ENCODE measurements at places on chromosomes 1 and 21. TPM values are rescaled to one million over a fixed set of nuclear protein-coding genes. Genes with fewer than 3 reads are reported as not detected.
A peak's percentile ranks its signal among the peaks of the same experiment; 100 is the strongest.

DNA sequence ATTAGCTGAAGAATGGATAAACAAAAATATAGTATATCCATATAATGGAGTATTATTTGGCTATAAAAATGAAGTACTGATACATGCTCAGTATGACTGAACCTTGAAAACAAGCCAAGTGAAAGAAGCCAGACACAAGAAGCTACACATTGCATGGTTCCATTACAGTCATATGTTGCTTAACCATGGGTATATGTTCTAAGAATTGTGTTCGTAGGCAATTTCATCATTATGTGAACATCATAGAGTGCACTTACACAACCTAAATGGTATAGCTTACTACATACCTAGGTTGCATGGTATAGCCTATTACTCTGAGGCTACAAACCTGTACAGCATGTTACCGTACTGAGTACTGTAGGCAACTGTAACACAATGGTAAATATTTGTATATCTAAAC lies 28.6 kb upstream of the FCAMR start:
- DNase-seq: no peak

DNA sequence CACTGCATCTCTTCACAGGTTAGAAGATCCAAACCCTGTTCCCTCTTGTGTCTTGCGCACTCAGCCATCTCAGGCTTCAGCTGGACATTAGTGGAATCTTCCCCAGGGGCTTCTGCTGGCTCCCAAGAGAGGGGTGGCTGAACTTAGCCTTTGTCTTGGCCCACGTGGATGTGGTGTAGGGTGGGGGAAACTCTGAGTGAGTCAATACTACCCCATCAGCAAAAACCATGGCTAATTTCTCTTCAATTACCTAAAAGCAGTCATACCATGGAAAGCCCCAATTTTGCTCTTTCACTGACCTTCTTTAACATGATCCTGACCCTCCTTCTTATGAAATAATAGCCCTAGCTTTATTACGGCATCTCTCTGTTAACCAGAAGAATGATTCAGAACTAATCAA lies 72.5 kb upstream of the RAB3GAP2 start:
- DNase-seq: no peak

DNA sequence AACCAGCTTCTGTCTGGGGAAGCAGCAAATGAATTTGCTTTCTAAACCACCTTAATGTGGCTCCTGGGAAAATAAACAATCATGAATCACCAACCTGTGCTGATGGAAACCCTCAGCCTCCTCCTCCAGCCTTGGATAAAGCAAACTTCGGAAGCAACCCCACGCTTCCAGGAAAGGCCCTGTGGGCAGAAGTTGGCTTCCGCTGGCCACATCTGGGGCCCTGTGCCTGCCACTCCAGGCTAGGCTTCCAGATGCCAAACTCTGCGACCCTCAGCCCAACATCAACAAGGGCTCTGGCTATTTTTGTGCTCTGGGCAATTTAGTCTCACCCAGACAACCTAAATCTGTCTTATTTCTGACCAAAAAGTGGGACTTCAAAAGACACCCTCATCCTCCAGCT lies 6.2 kb upstream of the OXCT2 start:
- peak; percentile 36 for DNase-seq

DNA sequence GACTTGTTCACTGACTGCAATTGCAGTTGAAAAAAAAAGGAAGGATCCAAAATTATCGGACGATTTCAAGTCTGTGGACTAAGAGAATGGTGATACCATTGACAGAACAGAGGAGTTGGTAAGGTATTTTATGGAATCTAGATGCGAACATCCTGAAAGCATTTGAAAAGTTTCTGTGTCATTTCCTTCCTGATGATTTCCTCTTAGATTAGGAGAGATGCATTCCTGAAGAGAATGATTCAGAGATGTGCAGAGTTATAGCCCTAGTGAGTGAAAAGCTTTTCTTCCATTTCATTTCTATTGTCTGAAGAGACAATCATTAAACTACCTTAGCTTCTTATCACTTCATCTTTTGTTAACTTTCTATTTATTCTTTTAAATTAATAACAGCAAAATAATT lies 200.0 kb downstream of the KCNK2 start:
- no peak for DNase-seq

GRCh38 chr1:177953549-177953948 lies 16.3 kb downstream of the SEC16B start:
- no peak for DNase-seq

- DNase-seq: no peak
These were observed at the start of gene AMIGO1 for GRCh38 chr1:109509176-109510134. Gene AMIGO1 (minus strand): TSS chr1:109509727. CDS start chr1:109508912, 815 bp downstream.

DNA sequence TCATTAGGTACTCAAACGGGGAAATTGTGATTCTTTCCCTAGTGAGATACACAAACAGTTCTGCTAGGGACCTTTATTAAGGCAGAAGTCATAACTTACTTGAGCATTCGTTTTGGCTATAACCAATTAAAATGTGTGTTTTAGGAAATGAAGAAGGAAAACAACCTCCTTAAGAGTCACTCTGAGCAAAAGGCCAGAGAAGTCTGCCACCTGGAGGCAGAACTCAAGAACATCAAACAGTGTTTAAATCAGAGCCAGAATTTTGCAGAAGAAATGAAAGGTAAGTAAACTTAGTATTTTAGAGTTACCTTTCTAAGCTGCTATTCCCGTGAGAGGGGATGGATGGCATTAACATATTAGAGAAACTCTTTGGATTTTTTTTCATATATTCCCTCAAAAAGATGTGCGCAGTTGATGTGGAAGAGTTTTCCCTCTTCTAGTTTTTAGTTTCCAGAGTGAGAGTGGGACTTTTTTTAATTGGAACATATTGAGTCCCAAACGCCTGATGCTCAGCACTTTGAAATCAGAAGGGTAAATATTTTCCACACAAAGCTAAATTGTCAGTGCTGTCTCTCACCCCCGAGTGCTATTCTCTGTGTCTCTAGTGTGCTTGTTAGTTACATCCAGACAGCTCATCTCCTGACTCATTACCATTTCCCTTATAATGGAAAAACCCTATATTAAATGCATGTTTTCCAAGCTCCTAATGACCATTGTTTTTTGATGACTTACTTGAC lies 34.9 kb downstream of the CENPF start:
- peak; percentile 28 for DNase-seq

DNA sequence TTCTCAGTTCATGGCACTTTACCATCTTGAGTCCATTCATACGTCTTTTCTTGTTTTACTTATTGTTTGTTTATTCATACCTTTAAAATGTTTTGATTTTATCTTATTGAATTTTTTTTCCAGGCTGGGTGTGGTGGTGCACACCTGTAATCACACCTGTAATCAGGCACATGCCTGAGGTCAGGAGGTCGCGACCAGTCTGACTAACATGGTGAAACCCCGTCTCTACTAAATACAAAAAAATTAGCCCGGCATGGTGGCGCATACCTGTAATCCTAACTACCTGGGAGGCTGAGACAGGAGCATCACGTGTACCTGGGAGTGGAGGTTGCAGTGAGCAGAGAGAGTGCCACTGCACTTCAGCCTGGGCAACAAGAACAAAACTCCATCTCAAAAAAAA lies 104.1 kb upstream of the MROH9 start:
- no peak for DNase-seq

- DNase-seq: peak; percentile 93
These were observed 37.5 kb downstream of the SPAG17 start for GRCh38 chr1:118147522-118147921.

GRCh38 chr1:108556499-108556898 lies 3.4 kb upstream of the EEIG2 start:
- DNase-seq: peak; percentile 49

- DNase-seq: peak; percentile 84
These were observed 1.7 kb upstream of the GLIS1 start for GRCh38 chr1:53740621-53741105.

DNA sequence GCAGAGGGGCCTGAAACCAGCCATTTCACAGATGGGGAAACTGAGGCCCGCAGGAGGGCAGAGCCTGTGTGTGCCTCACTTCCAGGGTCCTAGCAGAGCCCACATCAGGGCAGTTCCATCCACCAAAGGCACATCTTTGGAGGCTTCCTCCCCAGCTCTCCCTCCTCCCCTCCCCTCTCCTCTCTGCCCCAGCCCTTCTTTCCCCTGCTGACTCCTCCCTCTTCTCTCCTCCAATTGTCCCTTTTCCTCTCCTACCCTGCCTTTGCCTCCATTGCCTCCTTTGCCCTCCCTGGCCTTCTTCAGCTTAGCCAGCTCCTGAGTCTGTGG lies 56.6 kb downstream of the TMEM53 start:
- no peak for DNase-seq

GRCh38 chr1:36456391-36456928 lies 6.2 kb upstream of the OSCP1 start:
- DNase-seq: no peak

DNA sequence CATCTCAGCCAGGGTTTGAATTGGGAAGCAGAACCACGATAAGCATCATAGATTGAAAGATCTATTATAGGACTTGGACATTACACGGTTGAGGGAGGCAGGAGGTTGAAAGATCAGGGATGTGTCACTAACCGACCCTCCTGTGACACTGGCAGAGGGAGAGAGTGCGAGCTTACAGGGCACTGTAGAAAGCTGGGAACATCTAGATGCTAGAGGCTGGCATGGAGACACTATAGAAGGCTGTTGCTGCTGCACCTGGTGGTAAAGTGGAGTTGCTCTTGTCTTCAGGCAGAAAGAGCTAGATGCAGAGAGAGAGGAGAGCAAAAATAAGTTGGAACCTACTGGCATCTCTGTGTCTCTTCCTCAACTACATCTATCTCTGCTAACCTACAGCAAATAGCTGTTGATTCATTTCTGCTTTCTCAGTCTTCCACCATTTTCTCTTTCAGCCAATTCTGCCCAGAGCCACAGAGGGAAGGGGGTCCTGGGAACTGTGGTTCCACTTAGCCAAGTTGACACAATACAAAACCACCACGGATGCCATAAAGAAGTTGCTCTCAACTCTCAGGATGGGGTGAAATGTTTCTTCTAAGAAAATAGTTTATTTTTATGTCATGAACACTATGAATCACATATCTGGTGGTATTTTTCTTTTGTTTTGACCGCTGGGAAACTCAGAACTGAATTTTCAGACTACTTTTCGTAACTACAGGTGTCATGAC lies 155.9 kb downstream of the ZNF281 start:
- no peak for DNase-seq

- peak; percentile 71 for DNase-seq
These were observed 206.1 kb downstream of the BACH1 start for GRCh38 chr21:29504751-29505321.

DNA sequence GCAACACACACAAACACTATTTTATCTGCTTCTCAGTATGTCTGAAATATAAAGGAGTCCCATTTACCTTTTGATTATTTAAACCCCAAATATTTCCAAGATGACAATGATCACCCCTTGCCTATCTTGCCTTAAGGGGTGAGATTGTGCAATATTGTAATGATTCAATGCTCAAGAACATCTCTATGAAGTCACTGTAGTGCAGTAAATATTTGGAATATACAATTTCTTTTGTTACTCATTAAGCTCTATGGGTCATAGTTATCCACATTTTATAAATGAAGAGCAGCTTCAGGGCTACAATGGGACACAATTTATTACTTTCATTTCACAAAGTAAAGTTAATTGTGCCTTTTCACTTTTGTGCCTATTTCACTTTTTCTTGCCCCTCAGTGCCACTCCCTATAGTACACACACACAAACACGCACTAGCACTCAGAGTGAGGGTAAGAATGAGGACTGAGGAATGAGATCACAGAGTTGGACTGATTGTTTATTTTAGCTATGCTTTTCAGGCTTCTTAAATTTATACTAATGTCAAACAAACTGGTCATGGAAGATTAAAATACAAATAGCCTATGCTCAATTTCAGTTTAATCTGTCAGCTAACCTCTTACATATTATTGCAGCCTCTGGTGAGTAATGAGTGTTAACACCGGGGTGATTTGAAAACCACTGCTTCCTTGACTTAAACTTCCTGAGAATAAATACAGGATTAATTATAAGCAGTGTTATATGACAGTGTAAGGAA lies 521.0 kb upstream of the B3GALT2 start:
- peak; percentile 82 for DNase-seq

DNA sequence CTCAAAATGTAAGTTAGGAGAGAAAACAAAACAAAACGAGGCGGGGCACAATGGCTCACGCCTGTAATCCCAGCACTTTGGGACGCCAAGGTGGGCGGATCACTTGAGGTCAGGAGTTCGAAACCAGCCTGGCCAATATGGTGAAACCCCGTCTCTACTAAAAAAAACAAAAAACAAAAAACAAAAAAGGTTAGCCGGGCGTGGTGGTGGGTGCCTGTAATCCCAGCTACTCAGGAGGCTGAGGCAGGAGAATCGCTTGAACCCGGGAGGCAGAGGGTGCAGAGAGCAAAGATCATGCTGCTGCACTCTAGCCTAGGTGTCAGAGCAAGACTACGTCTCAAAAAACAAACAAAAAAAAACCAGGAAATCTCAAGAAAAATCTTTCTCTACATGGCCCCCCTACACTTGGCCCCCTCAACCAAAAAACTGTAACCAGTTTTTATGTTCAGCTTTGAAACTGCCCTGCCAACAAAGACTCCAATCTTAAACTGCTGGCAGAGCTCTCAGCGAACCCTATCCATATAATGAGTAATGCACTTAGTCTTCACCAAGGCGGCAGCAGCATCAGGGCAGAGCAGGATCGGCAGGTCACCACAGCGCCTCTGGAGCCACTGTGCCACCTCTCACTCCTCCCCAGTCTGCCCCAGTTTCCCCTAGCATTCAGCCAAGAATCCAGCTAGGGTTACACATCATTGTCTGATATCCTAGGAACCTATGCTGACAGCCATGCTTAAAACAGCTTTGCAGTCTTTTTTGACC lies 71.7 kb downstream of the JAK1 start:
- no peak for DNase-seq

GRCh38 chr1:93874025-93874651 lies 4.9 kb downstream of the DNTTIP2 start:
- peak; percentile 28 for DNase-seq

GRCh38 chr1:188425687-188426086 lies 1596.9 kb downstream of the PLA2G4A start:
- DNase-seq: no peak

DNA sequence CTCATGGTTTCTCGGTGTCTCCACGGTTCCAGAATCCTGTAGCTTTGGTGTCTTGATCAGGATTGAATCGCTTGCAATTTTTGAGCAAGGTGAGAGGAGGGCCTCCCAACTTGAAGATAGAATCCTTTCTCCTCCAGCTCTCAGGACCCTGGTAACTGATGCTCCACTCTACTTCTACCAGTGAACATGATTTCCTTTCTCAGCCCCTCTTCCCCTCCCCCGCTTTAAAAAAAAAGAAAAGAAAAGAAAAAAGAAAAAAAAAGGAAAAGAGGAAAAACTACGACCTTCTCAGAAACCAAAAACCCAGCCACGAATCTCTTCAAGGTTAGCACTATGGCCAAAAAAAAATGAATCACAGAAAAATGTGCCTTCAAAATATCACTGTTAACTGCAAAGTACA lies 1.2 kb downstream of the ARHGEF11 start:
- no peak for DNase-seq

Gene DENND2C
- 0.39 TPM for total RNA-seq

Gene KRTAP12-2
- total RNA-seq: not detected

Gene ZYG11A
- total RNA-seq: 4.5 TPM

Gene ARTN
- total RNA-seq: not detected

Gene TRIM17
- not detected for total RNA-seq

Gene TATDN3
- 18.7 TPM for total RNA-seq

Gene CLDN17
- not detected for total RNA-seq
